ENCODE measurements at places on chromosomes 7 and 10.

GRCh38 chr7:19663816-19664462 is 44.9 kb downstream of the POLR1F start:
- DNase-seq, result no peak

GRCh38 chr10:65827359-65827758 is 1098.5 kb upstream of the LRRTM3 start:
- DNase-seq, result no peak

DNA sequence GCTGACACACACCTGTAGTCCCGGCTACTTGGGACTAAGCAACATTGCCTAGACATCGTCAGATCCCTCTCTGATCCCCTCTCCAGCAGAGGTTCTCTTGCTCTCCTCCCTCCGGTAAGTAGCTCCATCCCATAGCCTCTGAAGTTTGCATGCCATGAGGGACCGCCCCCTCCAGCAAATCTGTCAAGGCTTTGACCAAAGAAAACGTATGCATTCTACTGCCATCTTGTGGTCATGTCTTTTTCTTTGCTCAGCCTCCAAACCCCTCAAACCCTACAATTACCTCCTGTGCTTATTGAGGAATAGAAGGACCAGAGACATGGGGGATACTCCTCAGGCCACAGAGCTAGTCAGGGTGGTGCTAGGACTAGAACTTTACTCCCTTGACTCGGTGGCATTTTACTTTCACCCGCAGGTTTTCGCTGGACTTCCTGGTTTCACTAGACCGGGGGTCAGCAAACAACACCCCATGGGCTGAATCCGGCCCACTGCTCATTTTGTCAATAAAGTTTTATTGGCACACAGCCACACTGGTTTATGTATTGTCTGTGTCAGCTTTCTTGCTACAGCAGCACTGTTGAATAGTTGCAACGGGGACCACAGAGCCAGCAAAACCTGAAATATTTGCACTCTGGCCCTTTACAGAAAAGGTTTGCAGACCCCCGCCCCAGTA is 202.6 kb upstream of the FOXK1 start:
- DNase-seq, result peak; percentile 43

- no peak for DNase-seq
Observed at GRCh38 chr10:29438271-29438670, 149.4 kb downstream of the LYZL1 start.

- DNase-seq, result no peak
Observed at GRCh38 chr10:113907166-113907565, 52.7 kb downstream of the NHLRC2 start.

DNA sequence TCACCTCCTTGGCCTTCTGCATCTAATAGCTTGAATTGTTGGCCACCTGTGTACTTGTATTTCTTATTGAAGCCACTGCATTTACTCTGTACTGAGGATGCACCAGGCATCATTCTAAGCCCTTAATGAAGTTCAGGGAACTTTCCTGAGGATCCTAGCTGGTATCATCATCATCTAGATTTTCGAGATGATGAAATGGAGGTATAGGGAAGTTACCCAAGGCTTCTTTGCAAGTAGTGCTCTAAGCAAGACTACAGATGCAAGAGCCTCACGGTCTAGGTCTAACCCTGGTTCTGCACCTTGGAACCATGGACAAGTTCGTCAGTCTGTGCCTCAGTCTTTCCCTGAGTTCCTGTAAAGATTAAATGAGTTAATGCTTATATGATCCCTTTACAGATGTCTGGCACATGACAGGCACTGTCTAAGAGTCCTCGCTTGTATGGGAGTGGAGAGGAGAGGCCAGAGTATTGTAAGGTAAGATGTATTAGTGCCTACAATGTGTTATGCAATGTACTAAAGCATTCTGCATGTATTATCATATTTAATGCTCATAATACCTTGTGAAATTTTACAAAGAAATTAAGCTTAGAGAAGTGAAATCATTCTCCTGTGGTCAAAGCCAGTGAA is 145.1 kb downstream of the KCNMA1 start:
- no peak for DNase-seq

- DNase-seq, result no peak
Observed at GRCh38 chr7:71886046-71886445, 526.1 kb downstream of the CALN1 start.

- no peak for DNase-seq
Observed at GRCh38 chr10:14742815-14743214, 31.9 kb downstream of the FAM107B start.

DNA sequence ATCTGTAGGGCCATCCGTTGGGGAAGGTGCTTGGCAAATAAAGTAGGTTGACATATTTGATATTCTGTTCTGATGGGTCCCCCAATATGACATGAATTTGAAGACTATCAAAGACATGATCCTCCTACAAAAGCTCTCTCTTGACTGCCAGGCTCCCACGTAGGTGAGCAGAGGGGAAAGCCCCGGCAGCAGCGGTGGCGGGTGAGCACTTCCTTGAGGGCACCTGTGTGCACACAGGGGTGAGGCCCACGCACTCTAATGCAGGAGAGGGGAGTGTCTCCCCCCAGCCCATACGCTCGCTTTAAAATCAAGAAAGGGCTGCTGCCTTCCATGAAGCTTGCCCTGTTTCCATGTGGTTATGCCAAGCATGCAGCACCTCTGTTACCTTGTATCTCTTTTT is 100.4 kb downstream of the TAX1BP1 start:
- no peak for DNase-seq

DNA sequence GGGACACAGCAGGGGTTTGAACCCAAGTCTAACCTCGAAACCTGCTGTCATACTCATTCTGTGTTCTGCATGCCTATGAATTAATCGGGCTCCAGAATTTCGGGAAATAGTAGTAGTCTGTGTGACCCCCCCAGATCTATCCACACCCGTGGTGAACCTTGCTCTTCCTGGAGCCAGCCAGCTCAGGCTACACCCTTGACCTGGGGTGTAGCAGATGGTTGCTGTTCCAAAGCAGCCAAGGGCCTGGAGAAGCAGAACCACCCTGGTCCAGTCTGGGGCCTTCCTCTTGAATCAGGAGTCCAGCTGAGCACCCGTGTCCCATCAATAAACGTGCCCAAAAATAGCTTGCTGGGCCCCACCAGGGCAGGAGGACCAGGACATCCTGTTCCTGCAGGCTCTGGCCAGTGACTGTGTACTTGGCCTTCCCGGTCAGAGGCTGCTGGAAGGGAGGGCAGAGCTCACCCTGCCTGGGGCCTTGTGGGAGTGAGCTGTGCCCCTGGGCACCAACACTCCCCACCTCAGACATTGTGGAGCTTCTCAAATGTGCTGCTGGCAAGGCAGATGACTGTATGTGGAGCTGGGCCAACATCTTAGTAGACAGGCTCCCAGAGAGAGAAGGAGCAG is 101.2 kb upstream of the ZNF716 start:
- DNase-seq, result no peak

GRCh38 chr10:124508070-124508667 is 46.5 kb downstream of the LHPP start:
- DNase-seq, result no peak

DNA sequence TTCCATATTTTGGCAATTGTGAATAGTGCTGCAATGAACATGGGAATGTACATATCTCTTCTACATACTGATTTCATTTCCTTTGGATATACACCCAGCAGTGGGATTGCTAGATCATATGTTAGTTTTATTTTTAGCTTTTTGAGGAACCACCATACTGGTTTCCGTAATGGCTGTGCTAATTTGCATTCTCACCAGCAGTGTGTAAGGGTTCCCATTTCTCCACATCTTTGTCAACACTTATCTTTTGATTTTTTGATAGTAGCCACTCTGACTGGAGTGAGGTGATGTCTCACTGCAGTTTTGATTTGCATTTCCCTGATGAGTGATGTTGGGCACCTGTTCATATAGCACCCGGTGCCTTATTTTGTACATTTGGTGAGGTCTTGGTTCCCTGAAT is 519.6 kb downstream of the REEP3 start:
- DNase-seq, result no peak

DNA sequence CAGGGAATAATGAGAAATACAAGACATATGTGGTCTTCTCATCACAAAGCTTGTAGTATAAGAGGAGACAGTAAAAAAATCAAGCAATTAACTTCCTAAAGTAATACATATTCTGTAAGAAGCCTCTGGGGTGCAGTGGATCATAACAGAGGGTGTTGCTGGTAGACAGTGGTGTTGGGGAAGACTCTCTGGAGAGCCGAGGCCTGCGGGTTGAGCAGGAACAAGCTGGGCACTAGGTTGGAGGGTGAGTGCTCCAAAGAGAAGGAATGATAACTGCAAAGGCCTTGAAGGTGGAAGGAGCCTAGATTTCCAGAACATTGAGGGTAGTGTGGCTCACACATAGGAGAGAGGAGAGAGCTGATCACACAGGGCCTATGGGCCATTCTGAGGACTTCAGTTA is 1.5 kb downstream of the GIMAP4 start:
- DNase-seq, result peak; percentile 44

DNA sequence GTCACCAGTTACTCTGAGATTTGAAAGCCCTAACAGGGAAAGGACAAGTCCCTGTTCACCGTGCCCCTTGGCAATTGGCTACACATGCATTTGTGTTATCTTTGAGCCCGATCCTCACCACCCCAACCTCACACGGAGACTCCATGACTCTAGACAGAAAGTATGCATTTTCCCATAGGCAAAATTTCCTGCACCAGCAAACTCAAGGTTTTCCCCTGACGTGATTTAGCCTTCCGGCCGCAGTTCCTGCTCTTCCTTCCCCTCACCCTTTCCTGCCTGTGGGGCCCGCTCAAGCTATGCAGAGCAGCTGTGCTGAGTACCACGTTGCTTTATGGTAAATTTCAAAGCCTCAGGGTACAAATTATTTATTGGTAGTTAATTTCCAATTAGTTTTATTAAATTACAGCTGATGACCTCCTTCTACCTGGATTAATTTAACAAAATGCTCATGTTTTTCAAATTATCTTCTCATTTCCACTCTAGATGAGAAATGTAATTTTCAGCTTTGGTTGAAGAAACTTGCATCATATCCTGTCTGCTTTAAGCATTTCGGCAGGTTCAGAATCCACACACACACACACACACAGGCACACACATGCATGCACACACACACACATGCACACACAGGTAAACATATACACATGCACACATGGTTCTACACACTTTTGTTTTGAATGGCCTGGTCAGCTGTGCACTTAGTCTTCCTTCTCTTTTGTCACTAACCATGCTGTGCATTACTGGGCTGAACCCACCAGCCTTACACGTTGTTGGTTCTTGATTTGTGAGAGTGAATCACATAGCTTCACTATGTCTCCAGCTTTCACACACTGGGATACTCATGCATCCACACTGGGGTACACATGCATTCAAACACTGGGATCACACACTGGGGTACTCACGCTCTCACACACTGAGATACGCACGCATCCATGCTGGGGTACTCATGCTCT is 283.1 kb upstream of the PITRM1 start:
- no peak for DNase-seq

Measured in activated CD4-positive, alpha-beta T cell treated with anti-CD3 and anti-CD28 coated beads, Interleukin-2, Interleukin-6, amounts not matched to agents 100 ng/mL and 50 ng/mL, durations not matched to agents 16 hours and 8 hours (primary cell).